ENCODE measurements at places on chromosomes 16 and 17.
A peak's percentile ranks its signal among the peaks of the same experiment; 100 is the strongest.

- DNase-seq, result peak; percentile 34
Observed at GRCh38 chr16:75244844-75245758, 6.3 kb downstream of the BCAR1 start.

- no peak for DNase-seq
Observed at GRCh38 chr17:16440901-16441629, 25.7 kb downstream of the TRPV2 start.

DNA sequence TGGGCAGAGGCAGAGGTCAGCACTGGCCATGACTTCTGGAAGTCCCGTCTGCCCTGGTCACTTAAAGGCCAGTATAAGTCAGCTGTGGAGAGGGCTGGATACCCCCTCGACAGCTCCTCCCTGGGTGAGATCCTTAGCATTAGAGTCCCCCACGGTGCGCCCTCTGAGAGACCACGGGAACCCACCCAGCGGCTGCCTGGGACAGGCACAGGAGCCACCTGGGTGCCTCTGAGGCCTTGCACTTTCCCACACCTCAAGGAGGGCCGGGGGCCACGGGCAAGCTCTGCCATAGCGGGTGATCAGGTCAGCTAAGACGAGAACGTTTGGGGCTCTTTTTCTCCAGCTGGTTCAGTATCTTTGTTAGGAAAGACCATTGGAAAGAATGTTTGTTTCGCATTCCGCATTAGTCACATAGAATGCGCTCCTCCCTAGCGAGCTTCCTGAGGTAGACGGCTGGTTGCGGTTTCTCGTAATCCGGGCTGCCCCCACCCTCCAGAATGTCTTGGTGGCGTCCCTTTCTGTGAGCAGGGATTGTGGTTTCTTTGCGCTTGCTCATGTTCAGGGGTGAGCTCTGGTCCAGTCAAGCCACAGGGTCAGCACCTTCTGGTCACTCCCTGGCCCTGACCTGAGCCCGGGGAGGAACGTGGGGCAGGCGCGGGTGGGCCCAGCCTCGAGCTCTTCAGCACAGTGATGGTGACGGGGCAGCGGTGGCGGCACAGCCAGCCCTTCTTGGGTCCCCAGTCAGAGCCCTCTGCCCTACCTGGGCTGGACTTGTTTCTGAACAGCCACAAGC, 25.2 kb downstream of the NME3 start:
- DNase-seq, result no peak

DNA sequence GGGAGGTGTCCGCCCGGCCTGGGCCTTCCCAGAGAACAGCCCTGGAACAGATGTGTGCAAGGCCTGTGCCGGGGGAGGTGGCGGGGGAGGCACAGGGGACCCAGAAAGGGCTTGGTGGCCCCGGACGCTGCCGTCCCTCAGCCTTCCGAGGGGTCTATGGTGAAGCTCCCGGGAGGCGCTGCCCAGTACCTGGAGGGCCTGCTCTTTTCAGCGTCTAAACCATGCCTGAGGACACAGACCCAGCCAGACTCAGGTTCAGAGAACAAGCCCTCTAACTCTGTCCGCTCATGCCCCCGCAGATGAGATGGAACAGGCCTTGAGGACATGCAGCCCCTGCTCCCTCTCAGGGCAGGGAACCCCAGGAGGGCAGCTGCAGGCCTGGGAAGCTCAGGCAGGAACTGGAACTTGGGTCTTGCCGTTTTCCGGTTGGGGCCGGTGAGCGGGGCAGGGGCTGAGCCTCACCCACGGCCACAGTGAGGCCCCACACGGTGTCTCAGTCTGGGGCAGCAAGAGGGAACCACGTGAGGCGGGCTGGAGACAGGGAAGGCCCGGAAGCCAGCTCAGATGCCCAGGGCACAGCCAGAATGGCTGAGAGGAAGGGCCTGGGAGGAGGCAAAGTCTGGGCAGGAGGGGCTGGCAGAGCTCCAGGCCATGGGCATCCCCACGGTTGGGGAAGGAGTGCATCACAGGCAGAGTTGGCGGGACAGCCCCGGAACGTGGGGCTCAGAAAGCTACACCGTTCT, 12.5 kb downstream of the SLC16A3 start:
- no peak for DNase-seq

DNA sequence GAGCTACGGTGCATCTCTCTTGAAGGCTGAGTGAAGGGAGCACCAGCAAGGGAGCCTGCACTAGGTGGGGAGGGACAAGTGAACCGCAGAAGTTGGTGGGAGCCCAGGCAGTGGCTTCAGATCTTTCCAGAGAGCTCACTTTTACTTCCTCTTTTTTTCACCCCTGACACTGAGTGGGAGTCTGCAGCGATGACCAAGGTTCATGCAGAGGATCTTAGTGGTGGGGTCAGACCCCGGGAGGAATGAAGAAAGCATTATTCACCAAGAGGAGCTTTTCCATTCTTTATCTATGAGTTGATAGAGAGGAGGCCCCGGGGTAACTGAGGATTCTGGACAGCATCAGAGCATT, 3.0 kb upstream of the CCL2 start:
- DNase-seq, result no peak

- peak; percentile 86 for DNase-seq
Observed at GRCh38 chr16:74998481-74999218, at the start of gene ZNRF1. ZNRF1 (plus strand) TSS chr16:74999024; CDS start chr16:74999672, 648 bp downstream.

GRCh38 chr16:54370278-54371040, 83.9 kb upstream of the IRX3 start:
- DNase-seq, result no peak

DNA sequence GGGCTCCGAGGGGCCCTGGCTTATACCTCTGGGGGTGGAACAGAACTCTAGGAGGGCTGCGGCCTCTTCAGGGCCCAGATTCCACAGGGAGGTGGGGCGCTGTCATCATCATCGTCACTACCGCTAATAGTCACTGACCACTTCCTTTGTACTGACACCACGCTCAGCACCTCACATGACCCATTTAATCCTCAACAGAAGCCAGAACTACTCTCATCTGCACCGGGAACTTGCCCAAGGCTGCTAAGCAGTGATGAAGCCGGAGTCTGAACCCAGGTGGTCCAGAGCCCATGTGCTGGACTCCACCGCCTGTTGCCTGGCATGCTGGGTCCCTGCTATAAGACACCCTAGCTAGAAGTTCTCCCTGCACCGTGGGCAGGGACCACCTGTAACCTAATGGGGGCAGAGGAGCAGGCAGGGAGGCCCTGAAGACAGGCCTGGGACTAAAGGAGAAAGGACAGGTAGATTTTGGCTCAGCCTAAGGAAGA, 12.0 kb downstream of the UNC13D start:
- no peak for DNase-seq

DNA sequence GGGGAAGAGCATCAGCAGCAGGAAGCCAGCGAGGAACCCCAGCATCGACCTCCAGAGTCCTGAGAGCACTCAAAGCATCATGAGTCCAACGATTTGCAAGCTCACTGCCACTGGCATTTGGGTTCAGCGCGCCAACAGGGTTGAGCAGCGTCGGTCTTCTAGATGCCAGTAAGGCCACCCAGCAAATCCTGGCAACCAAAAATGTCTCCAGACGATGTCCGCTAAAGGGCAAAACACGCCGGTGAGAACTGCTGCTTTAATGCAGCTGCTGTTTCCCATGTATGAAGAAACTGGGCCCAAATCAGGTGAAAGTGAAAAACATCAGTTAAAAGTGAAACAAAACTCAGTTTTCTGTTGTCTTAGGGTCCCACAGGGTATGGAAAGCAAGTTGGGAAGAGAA, 70.2 kb downstream of the ANKRD11 start:
- DNase-seq, result no peak

GRCh38 chr16:58028541-58029070, 3.1 kb downstream of the MMP15 start:
- DNase-seq, result no peak

- DNase-seq, result no peak
Observed at GRCh38 chr16:67844497-67844896, 2.2 kb upstream of the NUTF2 start.

GRCh38 chr17:63482509-63482908, 5.6 kb downstream of the ACE start:
- no peak for DNase-seq

DNA sequence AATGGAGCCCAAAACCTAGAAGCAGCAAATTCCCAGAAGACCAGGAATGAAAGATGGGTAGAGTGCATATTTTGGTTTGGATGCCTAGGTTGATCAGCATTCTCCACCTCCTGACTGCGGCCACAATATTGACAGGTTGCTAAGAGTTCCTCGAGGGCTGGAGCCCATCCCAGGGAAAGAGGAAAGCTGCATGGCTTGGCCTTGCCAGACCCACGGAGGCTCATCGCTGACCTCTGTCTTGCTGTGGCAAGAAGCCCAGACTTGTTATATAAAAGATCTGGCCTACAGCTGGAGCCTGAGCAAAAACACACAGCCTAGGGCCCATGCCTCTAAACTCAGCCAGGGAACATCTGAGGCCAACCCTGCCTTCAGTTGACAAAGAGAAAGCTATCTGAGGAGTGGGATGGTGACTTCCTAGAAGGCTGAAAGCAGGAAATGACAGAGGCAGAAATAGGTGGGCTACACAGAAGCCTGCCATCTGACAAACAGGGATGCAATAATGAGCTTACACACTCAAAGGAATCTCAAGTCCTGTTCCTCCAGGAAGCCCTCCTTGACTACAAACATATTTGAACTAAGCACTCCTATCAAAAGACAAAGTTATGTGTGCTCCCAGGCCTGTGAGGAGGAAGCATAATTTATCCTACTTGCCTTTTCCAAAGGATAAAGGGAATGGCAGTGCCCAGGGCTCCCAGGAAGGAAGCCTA, 22.5 kb upstream of the SLC35B1 start:
- DNase-seq, result no peak

- DNase-seq, result no peak
Observed at GRCh38 chr17:77404812-77405581, 264.2 kb downstream of the SEC14L1 start.

- DNase-seq, result no peak
Observed at GRCh38 chr17:79721993-79722671, 8.6 kb upstream of the ENPP7 start.

DNA sequence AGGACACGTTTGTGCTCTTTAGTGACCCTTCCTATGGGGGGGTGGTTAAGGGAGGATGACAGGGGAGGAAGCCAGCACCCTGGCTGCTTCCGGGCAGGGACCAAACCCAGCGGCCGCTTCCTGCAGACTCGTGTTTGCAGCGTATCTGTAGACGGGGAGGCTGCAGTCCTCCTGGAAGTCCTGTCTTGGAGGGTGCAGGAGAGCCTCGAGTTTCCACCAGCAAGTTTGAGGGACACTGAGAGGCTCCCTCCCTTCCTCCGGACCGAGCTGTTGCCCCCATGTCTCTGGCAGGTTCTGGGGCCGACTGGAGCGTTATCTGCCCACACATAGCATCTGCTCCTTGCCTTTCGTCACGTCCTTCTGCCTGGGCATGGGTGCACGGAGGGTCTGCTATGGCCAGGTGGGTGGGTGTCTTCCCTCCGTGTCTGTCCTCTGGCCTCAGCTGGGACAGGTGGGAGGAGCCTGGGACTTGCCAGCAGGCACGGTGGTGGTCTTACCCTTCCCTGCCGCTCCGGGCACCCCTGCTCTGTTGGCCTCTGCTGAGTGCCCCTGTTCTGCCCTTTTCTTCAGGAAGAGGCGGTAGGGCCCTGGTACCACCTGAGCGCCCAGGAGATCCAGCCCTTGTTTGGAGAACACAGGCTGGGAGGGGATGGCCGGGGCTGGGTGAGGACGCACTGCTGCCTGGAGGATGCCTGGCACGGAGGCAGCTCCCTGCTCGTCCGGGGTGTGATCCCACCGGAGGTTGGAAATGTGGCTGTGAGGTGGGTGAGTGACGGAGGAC, 8.8 kb downstream of the ENGASE start:
- DNase-seq, result no peak

DNA sequence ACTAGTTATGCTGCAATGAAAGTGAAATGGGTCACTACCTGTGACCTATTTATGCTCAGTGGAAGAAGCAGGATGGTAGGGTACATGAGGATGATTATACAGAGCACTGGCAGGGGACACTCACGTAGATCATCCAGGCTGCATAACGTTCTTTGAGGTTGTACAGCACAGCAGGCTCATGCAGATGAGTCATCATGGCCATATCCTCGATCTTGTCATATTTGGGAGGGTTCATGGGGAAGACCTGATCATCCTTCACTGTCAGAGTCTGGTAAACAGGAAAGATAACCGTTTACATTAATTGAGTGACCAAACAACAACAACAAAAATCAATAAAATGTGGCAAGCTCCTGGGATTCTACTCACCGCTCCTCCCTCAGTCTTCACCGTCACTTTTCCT, 2.1 kb downstream of the MYH2 start:
- DNase-seq, result peak; percentile 10

- DNase-seq, result no peak
Observed at GRCh38 chr16:10770907-10771306, 27.3 kb downstream of the NUBP1 start.

DNA sequence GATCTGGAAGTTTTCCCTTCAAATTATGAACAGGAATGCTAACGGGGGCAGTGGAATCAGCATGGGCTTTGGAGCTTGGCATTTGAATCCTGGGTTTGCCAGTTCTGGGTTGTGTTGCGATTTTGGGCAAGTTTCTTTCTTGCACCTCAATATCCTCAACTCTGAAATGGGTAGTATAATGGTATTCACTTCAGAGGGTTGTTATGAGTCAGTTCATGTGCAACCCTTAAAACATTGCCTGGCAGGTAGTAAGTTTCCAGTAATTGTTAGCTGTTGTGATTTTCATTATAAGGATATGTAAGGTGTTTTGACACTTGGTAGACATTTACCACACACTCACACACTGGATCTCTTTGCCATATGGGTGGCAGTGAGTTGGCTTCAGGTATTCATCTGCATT, 33.4 kb downstream of the SNX29 start:
- no peak for DNase-seq

DNA sequence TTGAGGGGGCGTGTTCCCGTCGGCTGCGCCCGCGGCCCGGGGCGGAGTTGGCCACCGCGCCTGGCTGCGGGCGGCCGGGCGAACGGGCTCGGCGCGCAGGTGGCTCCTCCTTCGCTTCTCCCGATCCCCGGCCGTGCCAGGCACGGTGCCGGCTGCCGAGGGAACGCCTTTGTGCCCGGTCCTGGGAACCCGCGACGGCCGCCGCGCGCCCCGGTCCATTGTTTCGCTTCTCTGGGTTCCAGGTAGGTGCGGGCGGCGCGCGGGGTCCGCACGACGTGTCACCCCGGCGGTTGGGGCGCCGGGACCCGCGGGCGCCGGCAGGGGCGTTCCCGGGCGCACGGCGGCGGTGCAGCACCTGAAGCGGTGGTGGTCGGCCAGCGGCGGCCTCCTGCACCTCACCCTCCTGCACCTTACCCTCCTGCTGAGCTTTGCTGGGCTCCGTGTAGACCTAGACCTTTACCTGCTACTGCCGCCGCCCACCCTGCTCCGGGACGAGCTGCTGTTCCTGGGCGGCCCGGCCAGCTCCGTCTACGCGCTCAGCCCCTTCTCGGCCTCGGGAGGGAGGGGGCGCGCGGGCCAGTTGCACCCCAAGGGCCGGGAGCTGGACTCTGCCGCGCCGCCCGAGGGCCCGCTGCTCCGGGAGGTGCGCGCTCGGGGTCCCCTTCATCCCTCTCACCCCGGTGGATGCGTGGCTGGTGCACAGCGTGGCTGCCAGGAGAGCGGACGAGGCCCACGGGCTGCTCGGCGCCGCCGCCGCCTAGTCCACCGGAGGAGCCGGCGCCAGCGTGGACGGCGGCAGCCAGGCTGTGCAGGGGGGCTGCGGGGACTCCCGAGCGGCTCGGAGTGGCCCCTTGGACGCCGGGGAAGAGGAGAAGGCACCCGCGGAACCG, 99.9 kb downstream of the EFCAB13 start:
- DNase-seq, result peak; percentile 42

GRCh38 chr17:35345445-35345925, 27.9 kb downstream of the SLFN11 start:
- no peak for DNase-seq

- no peak for DNase-seq
Observed at GRCh38 chr17:36857698-36858097, 79.6 kb upstream of the LHX1 start.

GRCh38 chr17:48663134-48663924, 37.2 kb upstream of the HOXB9 start:
- no peak for DNase-seq

Measured in LoVo (cell line).